ENCODE measurements at places on chromosomes 11 and 22. TPM values are rescaled to one million over a fixed set of nuclear protein-coding genes. Genes with fewer than 3 reads are reported as not detected.

Gene IRAG1
- total RNA-seq, result 8.7 TPM

GRCh38 chr11:103326070-103326794 is 217.0 kb downstream of the DYNC2H1 start:
- H3K36me3 ChIP-seq, result no peaks in the 10 kb centered on the region
- peak; percentile 65 for DNase-seq
- no peak overlapping the region for H3K4me3 ChIP-seq

Gene OR56A3
- total RNA-seq, result not detected

Gene LMO2
- total RNA-seq, result 223 TPM

Gene PHETA2
- total RNA-seq, result 3.5 TPM

GRCh38 chr11:20599221-20600019 is at the start of gene SLC6A5:
SLC6A5 (plus strand) TSS chr11:20599608; CDS start chr11:20599673, 65 bp downstream.
- peaks cover 34% of the 10 kb centered on the region for H3K27me3 ChIP-seq
- peak; percentile 86 for DNase-seq
- no peak within 1 kb of the TSS for H3K27ac ChIP-seq
- no peaks in the 10 kb centered on the region for H3K36me3 ChIP-seq
- no peak within 1 kb of the TSS for H3K4me3 ChIP-seq

Gene MAPK11
- 62.4 TPM for total RNA-seq

DNA sequence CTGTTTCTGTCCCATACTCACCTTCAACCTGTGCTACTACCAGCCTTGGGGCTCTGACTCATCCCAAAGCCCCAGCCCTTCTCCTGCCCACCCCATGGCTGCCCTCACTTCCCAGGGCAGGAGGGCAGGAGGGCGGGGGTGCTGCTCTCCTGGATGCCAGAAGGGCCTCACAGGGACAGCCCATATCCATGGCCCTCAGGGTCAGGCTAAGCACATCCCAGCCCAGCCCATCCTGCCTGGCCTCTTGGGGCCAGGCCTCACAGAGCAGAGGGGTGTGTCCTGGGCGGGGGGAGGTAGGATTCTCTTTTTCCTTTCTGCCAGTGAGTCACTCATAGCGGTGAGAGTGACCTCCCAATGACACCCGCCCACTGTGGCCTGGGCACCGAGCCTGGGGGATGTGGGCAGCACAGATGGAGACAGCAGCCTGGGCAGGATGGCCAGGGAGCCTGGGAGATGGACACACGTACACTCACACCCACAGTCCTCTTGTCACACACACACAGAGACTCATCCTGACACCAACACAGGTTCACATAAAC is 2.4 kb downstream of the LTBP3 start:
- H3K4me3 ChIP-seq, result peak overlapping the region; percentile 63
- peaks cover 7% of the 10 kb centered on the region for H3K36me3 ChIP-seq
- H3K27ac ChIP-seq, result peak overlapping the region; percentile 80
- peaks cover 40% of the 10 kb centered on the region for H3K27me3 ChIP-seq

DNA sequence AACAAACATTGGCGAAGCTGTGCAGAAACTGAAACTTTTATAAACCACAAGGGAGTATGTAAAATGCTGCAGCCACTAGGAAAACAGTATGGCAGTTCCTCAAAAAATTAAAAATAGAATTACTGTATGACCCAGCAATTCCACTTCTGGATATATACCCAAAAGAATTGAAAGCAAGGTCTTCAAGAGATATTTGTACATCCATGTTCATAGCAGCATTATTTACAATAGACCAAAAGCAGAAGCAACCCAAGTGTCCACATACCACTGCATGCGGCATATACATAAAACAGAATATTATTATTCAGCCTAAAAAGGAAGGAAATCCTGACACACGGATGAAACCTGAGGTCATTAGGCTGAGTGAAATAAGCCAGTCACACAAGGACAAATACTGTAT is 85.8 kb downstream of the RELT start:
- no peaks in the 10 kb centered on the region for H3K4me1 ChIP-seq
- H3K27me3 ChIP-seq, result no peaks in the 10 kb centered on the region
- no peak overlapping the region for H3K27ac ChIP-seq
- no peaks in the 10 kb centered on the region for H3K36me3 ChIP-seq
- DNase-seq, result no peak

DNA sequence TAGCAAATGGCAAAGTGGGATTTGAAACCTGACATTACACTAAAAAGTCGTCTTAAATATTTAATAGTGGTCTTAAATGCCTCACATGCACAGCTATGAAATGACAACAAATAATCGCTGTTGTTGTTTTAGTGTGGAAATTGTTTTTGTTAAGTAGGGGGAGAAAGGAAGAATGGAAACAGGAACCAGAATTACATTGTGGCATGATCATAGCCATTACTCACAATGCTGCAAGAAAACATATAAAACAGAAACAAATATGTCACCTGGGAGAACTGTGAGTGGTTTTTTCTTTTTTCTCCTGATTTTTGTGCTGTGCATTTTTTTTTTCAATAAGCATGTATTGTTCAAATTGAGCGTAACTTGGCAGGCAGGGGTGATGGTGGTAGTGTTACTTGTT is 22.9 kb downstream of the FAM76B start:
- no peak overlapping the region for H3K4me3 ChIP-seq
- H3K36me3 ChIP-seq, result no peaks in the 10 kb centered on the region
- no peak overlapping the region for H3K27ac ChIP-seq
- H3K27me3 ChIP-seq, result no peaks in the 10 kb centered on the region
- DNase-seq, result no peak

DNA sequence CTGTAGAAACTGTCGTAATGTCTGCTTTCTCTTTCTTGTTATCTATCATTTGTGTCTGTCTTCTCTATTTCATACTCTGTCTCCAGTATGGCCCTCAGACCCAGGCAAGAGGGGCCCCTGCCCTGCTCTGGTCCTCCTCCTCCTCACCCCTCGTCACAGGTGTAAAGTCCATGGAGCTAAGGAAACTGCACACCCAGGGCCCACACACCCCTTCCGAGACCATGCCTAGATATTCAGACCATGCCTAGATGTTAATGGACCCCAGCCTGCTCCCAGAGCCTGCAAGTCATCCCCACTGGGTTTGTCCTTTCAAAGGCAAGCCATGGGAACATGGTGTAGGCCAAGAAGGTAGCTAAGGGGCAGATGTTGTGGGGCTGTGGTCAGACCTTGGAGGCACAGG is 24.1 kb upstream of the ANO1 start:
- no peak for DNase-seq
- H3K4me3 ChIP-seq, result no peak overlapping the region
- H3K27ac ChIP-seq, result no peak overlapping the region
- no peaks in the 10 kb centered on the region for H3K36me3 ChIP-seq
- H3K27me3 ChIP-seq, result no peaks in the 10 kb centered on the region
- no peaks in the 10 kb centered on the region for H3K4me1 ChIP-seq

DNA sequence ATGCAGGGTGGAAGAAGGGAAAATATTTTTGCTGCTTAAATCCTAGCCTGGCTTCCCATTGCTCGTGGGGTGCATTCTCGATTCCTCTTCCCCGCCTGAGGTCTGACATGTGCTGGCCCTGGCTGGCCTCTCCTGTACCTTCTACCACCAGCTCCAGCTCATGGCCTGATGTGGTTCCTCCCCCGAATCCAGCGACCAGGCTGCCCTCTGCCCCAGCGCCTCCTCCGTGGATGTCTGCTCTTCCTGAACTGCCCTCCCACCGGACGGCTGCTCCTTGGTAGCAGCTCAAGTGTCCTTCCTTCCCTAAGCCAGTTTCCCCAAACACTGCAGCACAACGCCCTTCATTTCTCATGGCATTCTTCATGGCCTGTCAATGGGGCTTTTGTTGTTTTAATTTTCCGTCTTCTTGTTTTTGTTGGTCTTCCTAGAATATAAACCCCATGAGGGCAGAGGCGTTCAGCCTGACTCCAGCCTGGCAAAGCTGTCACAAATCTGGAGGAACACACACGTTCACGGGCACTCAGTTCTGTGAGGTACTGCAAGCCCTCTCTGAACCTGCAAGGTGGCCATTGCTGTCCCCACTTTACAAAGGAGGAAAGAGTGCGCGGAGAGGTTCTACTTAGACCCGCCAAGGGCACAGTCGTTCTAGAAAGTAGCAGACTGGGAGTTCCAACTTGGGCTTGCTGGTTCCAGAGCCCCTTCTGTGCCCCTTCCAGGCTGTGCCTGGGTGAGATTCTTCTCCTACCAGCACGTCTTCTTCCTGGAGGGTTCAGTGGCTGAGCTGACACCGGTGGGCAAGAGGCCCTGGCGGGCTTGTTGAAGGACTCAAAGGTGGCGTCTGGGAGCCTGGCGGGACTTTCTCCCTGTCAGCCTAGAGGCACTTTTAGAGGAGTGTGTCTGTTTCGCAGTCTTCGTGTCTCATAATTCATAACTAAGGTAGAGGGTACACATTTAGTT is 953 bp upstream of the LRP5 start:
- H3K27ac ChIP-seq, result no peak overlapping the region
- peak overlapping the region; percentile 81 for H3K4me3 ChIP-seq
- peaks cover 6% of the 10 kb centered on the region for H3K36me3 ChIP-seq
- no peak for DNase-seq
- peaks cover 42% of the 10 kb centered on the region for H3K4me1 ChIP-seq

Gene TRIM22
- 1.2 TPM for total RNA-seq

- no peak overlapping the region for H3K4me3 ChIP-seq
- H3K36me3 ChIP-seq, result no peaks in the 10 kb centered on the region
- H3K27me3 ChIP-seq, result peaks cover 8% of the 10 kb centered on the region
- H3K4me1 ChIP-seq, result no peaks in the 10 kb centered on the region
- no peak overlapping the region for H3K27ac ChIP-seq
- no peak for DNase-seq
Observed at GRCh38 chr22:27452245-27452644, 349.3 kb downstream of the MN1 start.

- H3K4me3 ChIP-seq, result no peak overlapping the region
- H3K4me1 ChIP-seq, result peaks cover 23% of the 10 kb centered on the region
- H3K27ac ChIP-seq, result no peak overlapping the region
Observed at GRCh38 chr11:35723913-35724312, 61.3 kb downstream of the TRIM44 start.

GRCh38 chr11:33713151-33713855 is 12.7 kb upstream of the C11orf91 start:
- peaks cover 10% of the 10 kb centered on the region for H3K36me3 ChIP-seq
- no peak overlapping the region for H3K27ac ChIP-seq
- H3K27me3 ChIP-seq, result no peaks in the 10 kb centered on the region

- DNase-seq, result no peak
- peak overlapping the region; percentile 10 for H3K27ac ChIP-seq
- peaks cover 5% of the 10 kb centered on the region for H3K27me3 ChIP-seq
- H3K4me1 ChIP-seq, result peaks cover 26% of the 10 kb centered on the region
Observed at GRCh38 chr22:24244144-24244787, 616 bp downstream of the GGT5 start.

Gene EXPH5
- 0.62 TPM for total RNA-seq

Gene OR4C6
- total RNA-seq, result not detected

- no peak for DNase-seq
- H3K4me3 ChIP-seq, result peak overlapping the region; percentile 40
- peaks cover 27% of the 10 kb centered on the region for H3K4me1 ChIP-seq
- no peaks in the 10 kb centered on the region for H3K36me3 ChIP-seq
- no peak overlapping the region for H3K27ac ChIP-seq
Observed at GRCh38 chr11:353179-353873, 16.0 kb upstream of the B4GALNT4 start.
